ENCODE measurements at places on chromosomes 13 and 19. TPM values are rescaled to one million over a fixed set of nuclear protein-coding genes. Genes with fewer than 3 reads are reported as not detected.

Gene BEST2
- not detected for total RNA-seq

Gene ZNF429
- 7.1 TPM for total RNA-seq

Gene SOHLH2
- 1.4 TPM for total RNA-seq

Gene SNRPD2
- total RNA-seq = 276 TPM

Gene RNF17
- not detected for total RNA-seq

Gene RNF113B
- not detected for total RNA-seq

Gene PGLYRP1
- not detected for total RNA-seq

Gene RASAL3
- not detected for total RNA-seq

Gene ZNF497
- total RNA-seq = 0.29 TPM

Gene CYP2F1
- not detected for total RNA-seq

Gene ZIC2
- not detected for total RNA-seq

Gene TTYH1
- total RNA-seq = not detected

Gene CD209
- not detected for total RNA-seq

Gene CRLF1
- 80.8 TPM for total RNA-seq

Gene ZNF681
- total RNA-seq = 0.94 TPM

Gene CRX
- total RNA-seq = not detected

Gene FXYD7
- total RNA-seq = not detected

Gene MAB21L1
- total RNA-seq = 2.0 TPM

Gene CEACAM7
- total RNA-seq = not detected

Gene FAM124A
- 1.0 TPM for total RNA-seq

Gene PEG3
- total RNA-seq = 2.8 TPM

Gene TUBA3C
- total RNA-seq = not detected

Gene ZNF823
- 1.2 TPM for total RNA-seq

Gene UNC13A
- total RNA-seq = 0.06 TPM

Gene URAD
- not detected for total RNA-seq

Gene FFAR3
- total RNA-seq = 0.19 TPM

Gene MEIOSIN
- total RNA-seq = not detected

Gene SYNE4
- total RNA-seq = not detected

Gene MATK
- total RNA-seq = not detected

Gene SPRY2
- total RNA-seq = 75.4 TPM

Gene ATP4B
- not detected for total RNA-seq

Gene CEACAM20
- total RNA-seq = not detected

Gene TMEM255B
- not detected for total RNA-seq

Gene MRPL34
- total RNA-seq = 98.2 TPM

Gene CYP2A6
- total RNA-seq = not detected

Gene LRRC8E
- 4.1 TPM for total RNA-seq

Gene ZNF761
- total RNA-seq = 9.0 TPM

Gene ZNF625
- total RNA-seq = 4.2 TPM

Data from cardiac ventricle fibroblast (primary cell).